Activated naive CD4-positive, alpha-beta T cell treated with anti-CD3 and anti-CD28 coated beads, Interleukin-2, amount 10 ng/mL, durations not matched to agents 5 hours and 36 hours (primary cell): ENCODE measurements at places on chromosomes 6 and 20. TPM values are rescaled to one million over a fixed set of nuclear protein-coding genes. Genes with fewer than 3 reads are reported as not detected.

The RAB44 gene
- not detected for total RNA-seq

The APOBEC2 gene
- not detected for total RNA-seq

The LY6G6D gene
- total RNA-seq: not detected

The DEF6 gene
- total RNA-seq: 219 TPM

The CASS4 gene
- total RNA-seq: 5.8 TPM

The SFT2D1 gene
- 50.0 TPM for total RNA-seq

The MYH7B gene
- 0.25 TPM for total RNA-seq

The COL20A1 gene
- not detected for total RNA-seq

The FILIP1 gene
- total RNA-seq: not detected

The RPRD1B gene
- 34.7 TPM for total RNA-seq

The HLA-DQB1 gene
- total RNA-seq: 45.0 TPM

The STX7 gene
- 18.8 TPM for total RNA-seq

The CLPSL2 gene
- not detected for total RNA-seq

The TBX18 gene
- not detected for total RNA-seq

The C6orf15 gene
- total RNA-seq: not detected

The SMLR1 gene
- not detected for total RNA-seq

The TNFRSF6B gene
- not detected for total RNA-seq

The C20orf144 gene
- 0.18 TPM for total RNA-seq

The OR2H2 gene
- total RNA-seq: not detected

The RAD21L1 gene
- total RNA-seq: not detected

The FERMT1 gene
- total RNA-seq: not detected

The KATNA1 gene
- total RNA-seq: 27.0 TPM

The AIG1 gene
- total RNA-seq: 11.3 TPM

The CCN2 gene
- total RNA-seq: not detected

The SEL1L2 gene
- total RNA-seq: not detected

The MUCL3 gene
- total RNA-seq: not detected

The KHDC1L gene
- not detected for total RNA-seq

The ILRUN gene
- 54.7 TPM for total RNA-seq

The GPLD1 gene
- total RNA-seq: not detected

The RSPH9 gene
- total RNA-seq: not detected

The PXMP4 gene
- 14.4 TPM for total RNA-seq

The SLC17A3 gene
- total RNA-seq: not detected

The OPN5 gene
- not detected for total RNA-seq

The RIMS4 gene
- not detected for total RNA-seq

The GRM1 gene
- total RNA-seq: not detected

The RIPOR2 gene
- total RNA-seq: 361 TPM

The FUCA2 gene
- total RNA-seq: 15.3 TPM

The TREML4 gene
- not detected for total RNA-seq

The BNIP5 gene
- not detected for total RNA-seq

The GPX5 gene
- total RNA-seq: not detected

The HDGFL1 gene
- total RNA-seq: not detected

The CLIC5 gene
- 5.4 TPM for total RNA-seq

The SLC2A10 gene
- total RNA-seq: not detected

The TMEM244 gene
- not detected for total RNA-seq

The C20orf141 gene
- not detected for total RNA-seq

The LINC00237 gene
- total RNA-seq: not detected

The GUCA1A gene
- not detected for total RNA-seq
